T-helper 9 cell (primary cell): ENCODE measurements at places on chromosomes 5 and 9.

DNA sequence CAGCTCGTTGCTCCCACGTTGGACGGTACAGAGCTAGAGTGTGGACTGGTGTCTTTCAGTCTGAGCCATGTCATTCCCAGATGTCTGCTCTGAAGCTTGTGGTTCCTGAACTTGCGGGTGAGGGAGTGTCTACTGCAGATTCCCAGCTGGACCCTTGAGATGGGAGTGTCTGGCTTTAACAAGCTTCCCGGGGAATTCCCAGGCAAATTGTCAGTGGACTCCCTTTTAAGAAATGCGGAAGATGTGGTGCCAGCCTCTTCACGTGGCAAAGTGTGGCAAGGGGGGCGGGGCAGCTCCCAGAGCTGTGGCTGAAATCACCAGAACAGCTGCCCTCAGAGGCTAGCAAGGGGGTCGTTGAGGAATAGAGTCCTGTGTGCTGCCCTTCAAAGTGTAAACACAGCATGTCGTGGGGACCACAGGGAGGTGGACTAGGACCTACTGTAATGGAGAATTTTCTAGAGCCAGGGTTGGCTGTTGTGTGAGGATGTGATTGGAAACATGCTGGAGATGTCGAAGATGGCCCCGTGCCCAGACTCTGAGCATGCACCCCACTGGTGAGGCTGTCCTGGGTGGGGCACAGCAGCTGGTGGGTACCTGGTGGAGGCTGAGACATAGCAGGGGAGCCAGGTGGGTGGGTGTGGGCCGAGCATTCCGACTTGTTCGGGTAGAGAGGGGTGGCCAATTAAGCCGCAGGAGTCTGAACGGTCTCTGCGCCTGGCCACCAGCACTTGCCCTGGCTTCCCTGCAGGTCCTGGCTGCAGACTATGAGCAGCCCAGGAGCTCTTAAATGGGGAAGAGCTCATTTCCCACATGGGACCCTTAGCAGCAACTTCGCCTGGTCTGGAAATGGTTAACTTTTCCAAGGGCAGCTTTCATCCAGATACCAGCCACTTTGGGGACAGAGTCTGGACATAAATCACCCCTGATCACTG lies 37.4 kb downstream of the PRRX2 start:
- DNase-seq, result no peak

- DNase-seq, result no peak
Measured at GRCh38 chr5:154728939-154729588, 26.1 kb upstream of the LARP1 start.

DNA sequence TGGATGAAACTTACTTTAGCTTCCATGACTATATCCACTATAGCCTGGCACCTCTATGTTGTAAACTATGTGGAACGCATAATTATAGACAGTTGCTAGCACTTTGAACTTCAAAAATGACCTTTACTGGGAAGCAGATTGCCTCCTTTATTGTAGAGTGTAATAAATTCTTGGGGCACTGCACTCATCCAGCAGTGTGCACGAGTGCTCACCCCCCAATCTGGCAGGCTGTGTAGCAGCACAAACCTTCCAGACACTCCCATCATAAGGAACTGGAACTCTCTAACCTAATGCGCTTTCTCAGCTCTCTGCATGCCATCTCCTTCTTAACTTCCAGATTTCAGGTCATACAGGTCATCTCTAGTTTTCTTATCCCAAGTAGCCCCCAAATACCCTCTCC lies 1.5 kb upstream of the PDE6A start:
- DNase-seq, result no peak

- DNase-seq, result no peak
Measured at GRCh38 chr5:60262576-60263295, 369.2 kb upstream of the PDE4D start.

DNA sequence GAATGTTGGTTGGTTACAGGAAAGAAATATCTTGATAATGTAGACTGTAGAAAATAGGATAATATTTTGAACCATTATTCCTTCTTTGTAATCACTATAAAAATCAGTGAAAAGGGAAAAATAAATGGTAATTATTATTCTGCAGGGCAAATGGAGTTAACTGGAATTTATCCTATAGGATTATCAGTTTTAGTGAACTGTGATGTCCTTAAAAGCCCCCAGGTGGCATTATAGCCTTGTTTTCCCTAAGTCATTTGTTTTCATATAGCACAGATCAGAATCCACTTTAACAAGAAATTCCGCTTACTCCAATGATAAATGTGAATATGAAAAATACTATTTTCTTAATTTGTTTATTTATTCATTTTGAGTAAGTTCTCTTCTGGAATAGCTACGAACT lies 26.2 kb upstream of the WDR41 start:
- no peak for DNase-seq

GRCh38 chr5:161676103-161676502 lies 9.4 kb upstream of the GABRA6 start:
- no peak for DNase-seq

- no peak for DNase-seq
Measured at GRCh38 chr5:112800891-112801290, 60.2 kb upstream of the SRP19 start.

DNA sequence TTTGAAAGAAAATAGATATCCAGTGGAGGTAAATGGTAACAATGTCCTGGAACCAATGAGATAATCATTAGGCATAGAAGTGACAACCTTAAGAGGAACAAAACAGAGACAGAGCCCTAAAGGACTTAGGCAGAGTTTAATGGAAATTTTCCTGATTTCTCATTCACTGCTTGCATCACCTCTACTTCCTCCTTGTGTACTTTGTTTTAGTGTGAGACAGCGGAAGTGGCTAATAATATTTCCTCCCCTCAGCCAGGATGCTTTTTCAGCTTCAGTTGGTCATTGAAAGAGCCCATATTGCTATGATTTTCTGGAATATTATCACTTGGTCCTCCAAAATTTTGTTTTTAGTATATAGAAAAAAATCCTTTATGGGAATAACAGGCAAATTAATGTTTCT lies 153.4 kb upstream of the MPDZ start:
- no peak for DNase-seq

GRCh38 chr5:93941897-93942296 lies 200.5 kb upstream of the POU5F2 start:
- no peak for DNase-seq

GRCh38 chr9:77661566-77662085 lies 13.5 kb upstream of the GNA14 start:
- DNase-seq, result no peak

GRCh38 chr5:116145416-116145815 lies 60.6 kb downstream of the COMMD10 start:
- DNase-seq, result no peak

- DNase-seq, result no peak
Measured at GRCh38 chr5:142499591-142500226, 174.9 kb upstream of the SPRY4 start.

- DNase-seq, result no peak
Measured at GRCh38 chr5:44674461-44674860, 134.3 kb upstream of the MRPS30 start.

DNA sequence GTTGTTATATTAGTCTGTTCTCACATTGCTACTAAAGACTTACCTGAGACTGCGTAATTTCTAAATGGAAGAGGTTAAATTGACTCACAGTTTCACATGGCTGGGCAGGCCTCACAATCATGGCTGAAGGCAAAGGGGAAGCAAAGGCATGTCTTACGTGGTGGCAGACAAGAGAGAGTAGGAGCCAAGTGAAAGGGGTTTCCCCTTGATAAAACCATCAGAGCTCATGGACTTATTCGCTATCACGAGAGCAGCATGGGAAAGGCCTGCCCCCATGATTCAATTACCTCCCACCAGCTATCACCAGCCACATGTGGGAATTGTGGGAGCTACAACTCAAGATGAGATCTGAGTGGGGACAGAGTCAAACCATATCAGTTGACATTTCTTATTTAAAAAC lies 374.5 kb upstream of the RORB start:
- no peak for DNase-seq

- no peak for DNase-seq
Measured at GRCh38 chr9:120773256-120773655, 20.0 kb downstream of the FBXW2 start.

GRCh38 chr9:37566716-37567115 lies 9.5 kb downstream of the FBXO10 start:
- no peak for DNase-seq

DNA sequence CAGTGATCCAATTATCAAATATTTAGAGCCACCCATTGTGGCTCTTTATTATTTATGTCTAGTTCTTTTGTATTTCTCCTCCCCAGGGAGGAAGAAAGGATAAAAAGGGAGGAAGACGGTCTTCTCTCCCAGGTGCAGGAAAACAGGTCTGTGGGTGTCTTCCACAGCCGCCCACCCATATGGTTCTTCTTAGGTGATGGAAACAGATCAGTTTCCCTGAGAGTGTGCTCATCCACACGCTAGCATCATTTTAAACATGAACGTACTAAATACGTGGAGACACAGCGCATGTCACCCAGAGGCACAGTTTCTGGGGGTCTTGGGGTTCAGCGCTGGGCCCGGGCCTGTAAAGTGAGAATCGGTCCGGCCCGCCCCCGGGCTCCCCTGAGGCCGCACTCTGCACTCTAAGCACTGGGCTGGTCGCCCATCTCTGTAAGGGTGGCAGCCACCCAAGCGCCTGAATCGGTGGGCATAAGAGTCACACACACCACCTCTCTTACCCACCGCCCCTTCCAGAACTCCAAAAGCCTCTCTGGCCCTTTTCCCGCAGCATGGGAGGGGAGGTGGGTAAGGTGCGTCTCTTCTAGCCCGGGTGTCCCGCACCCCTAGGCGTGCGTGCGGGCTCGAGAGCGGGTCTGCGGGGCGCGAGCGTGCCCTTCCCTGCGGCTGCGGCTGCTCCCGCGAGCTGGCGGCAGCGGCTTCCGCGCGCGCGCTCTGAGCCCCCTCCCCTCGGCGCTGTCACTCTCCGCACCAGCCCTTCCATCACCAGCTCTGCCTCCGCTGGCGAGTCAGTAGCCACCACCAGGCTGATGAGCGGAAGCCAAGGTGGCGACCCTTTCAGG lies 1.3 kb downstream of the PTCH1 start:
- DNase-seq, result peak; percentile 9
